Immature natural killer cell (primary cell): ENCODE measurements at places on chromosomes 2 and 18.

DNA sequence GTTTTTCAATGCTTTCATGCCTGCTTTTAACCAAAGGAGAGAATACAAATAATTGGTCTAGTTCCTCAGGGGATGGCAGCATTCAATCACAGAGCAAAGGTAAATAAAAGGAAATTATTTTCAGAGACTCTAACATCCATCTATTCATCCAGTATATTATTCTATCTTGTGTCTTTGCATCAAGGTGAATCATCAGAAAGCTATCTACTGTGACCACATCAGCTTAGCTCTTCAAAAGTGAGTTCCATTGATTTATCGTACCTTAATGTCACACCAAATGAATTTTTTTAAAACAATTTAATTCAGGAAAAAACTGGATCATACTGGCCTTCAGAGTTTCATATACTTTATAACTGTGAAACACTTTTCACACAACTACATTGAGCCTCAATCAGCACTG lies 66.1 kb downstream of the CHN1 start:
- no peak for DNase-seq

- DNase-seq: no peak
Measured at GRCh38 chr2:208466920-208467298, 60.3 kb downstream of the PTH2R start.

DNA sequence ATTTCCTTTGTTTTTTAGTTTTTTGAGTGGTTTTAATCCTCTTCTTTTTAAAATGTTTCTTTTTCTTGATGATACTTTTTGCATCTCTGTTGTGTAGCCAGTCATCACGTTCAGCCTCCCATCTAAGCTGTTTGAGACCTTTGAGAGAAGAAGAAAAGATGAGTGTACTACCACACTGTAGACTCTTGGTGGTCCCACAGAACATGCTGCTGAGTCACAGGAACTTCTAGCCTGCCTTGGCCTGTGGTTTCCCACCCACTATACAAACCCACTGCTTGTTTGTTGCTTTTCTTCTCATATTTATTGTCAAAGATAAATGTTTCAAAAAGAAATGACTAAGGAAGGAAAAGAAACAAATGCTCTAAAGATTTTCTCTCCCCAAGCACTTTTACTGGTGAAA lies 5.5 kb downstream of the CEBPZOS start:
- peak; percentile 52 for DNase-seq

DNA sequence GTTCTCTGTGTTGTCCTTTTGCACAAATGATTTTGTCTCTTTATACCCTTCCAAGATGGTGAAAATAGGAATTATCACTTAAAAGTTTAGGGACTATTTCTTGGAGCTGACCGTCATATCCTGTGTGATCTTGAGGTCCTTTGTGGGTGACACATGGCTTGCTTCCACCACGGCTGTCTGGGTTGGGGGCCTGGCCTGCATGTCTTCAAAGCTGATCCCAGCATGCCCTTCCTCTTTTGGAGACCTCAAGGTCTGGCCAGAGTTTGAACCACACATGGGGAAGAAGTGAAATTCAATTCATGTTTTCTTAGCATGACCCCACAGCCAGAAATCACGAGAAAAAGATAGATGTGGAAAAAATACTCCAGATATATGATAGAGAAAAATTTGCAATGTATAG lies 14.0 kb downstream of the SFTPB start:
- no peak for DNase-seq

DNA sequence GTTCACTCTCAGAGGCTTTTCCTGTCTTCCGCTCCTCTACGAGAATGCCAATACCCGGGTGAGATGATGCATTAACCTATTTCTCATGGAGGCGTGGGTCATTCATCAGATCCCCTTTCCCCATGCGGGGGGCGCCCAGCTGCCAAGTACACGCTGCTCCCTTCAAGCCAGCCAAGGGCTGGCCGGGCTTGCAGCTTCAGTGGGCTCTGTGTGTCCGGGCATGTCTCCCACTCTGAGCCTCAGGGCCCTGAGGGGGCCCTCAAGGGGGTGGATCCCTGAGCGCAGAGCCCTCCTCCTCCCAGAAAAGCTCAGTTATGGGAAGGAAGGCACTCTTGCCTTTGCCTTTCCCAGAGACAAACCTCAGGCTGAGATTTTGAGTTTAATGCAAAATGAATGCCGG lies 431.8 kb upstream of the MYT1L start:
- no peak for DNase-seq
